ENCODE measurements at places on chromosomes 12 and 14. TPM values are rescaled to one million over a fixed set of nuclear protein-coding genes. Genes with fewer than 3 reads are reported as not detected.

GRCh38 chr14:43184540-43184939, 1322.5 kb downstream of the FSCB start:
- no peaks in the 10 kb centered on the region for H3K4me1 ChIP-seq
- H3K4me3 ChIP-seq, result no peak overlapping the region
- H3K27ac ChIP-seq, result no peak overlapping the region
- no peak for DNase-seq

GRCh38 chr12:106106892-106107291, 31.9 kb downstream of the NUAK1 start:
- no peaks in the 10 kb centered on the region for H3K27me3 ChIP-seq
- H3K36me3 ChIP-seq, result no peaks in the 10 kb centered on the region
- no peak overlapping the region for H3K27ac ChIP-seq
- DNase-seq, result no peak
- no peak overlapping the region for H3K4me3 ChIP-seq

SLC39A2 gene
- total RNA-seq, result 0.16 TPM

DNA sequence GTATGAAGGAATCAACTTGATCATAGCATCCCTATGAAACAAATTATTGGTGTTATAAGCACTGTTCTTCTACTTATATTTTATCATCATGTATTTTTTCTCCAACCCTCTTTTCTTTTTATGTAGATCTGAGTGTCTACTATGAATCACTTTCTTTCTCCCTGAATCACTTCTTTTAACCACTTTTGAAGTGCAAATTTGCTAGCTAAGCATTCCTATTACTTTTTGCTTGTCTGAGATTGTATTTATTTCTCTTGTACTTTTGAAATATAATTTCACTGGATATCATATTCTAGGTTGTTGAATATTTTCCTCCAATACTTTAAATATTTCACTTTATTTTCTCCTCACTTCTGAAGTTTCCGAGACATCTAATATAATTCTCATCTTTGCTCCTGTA, 1282.3 kb upstream of the FLRT2 start:
- H3K27me3 ChIP-seq, result no peaks in the 10 kb centered on the region
- no peaks in the 10 kb centered on the region for H3K36me3 ChIP-seq
- H3K4me3 ChIP-seq, result no peak overlapping the region
- DNase-seq, result no peak

DNA sequence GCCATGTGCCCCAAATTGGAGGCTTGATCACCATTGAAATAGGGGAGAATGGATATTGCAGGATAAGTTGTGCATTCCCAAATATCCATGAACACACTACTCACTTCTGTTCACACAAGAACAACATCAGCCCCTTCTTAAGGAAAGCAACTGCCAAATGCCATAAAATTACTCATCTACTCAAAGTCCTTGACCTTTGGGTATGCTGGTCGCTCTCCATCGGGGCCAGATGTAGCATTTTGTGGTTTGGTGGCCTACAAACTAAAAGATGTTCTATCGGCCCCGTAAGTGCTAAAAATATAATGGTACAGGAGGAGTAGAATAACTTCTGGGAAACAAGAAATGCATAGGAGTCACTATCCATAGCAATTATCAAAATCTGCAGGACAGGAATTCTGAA, 362.6 kb downstream of the AEBP2 start:
- H3K27me3 ChIP-seq, result no peaks in the 10 kb centered on the region
- no peak overlapping the region for H3K4me3 ChIP-seq
- DNase-seq, result no peak
- H3K4me1 ChIP-seq, result no peaks in the 10 kb centered on the region
- no peak overlapping the region for H3K27ac ChIP-seq
- no peaks in the 10 kb centered on the region for H3K36me3 ChIP-seq

DNA sequence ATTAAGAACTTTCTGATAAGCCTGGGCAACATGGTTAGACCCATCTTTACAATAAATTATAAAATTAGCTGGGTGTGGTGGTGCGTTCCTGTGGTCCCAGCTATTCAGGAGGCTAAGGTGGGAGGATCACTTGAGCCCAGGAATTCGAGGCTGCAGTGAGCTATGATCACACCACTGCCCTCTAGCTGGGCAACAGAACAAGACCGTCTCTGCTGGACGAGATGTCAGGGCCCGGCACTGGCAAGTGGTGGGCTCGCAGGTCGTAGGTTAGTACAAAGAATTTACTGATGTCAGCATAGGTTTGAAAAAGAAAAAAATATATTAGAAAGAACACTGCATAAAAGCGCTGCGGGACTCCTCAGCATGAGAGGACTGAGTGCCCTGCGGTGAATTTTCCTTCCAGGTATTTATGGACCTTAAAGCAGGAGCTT, 15.7 kb upstream of the VSIG10 start:
- peaks cover 4% of the 10 kb centered on the region for H3K4me1 ChIP-seq
- H3K4me3 ChIP-seq, result no peak overlapping the region
- H3K27me3 ChIP-seq, result no peaks in the 10 kb centered on the region
- H3K36me3 ChIP-seq, result no peaks in the 10 kb centered on the region
- DNase-seq, result no peak

All from CD8-positive, alpha-beta memory T cell (primary cell).